NCI-H226 (cell line): ENCODE measurements at places on chromosomes 5 and 9.

- peak; percentile 69 for DNase-seq
These were observed 51.8 kb upstream of the CTNNAL1 start for GRCh38 chr9:109064963-109065702.

GRCh38 chr9:129583308-129584038 lies 37.4 kb downstream of the C9orf50 start:
- no peak for DNase-seq

GRCh38 chr5:158874343-158874742 lies 225.4 kb downstream of the EBF1 start:
- DNase-seq: no peak

- DNase-seq: no peak
These were observed 118.3 kb upstream of the SNX2 start for GRCh38 chr5:122656577-122656976.

GRCh38 chr9:121344184-121344583 lies 25.9 kb downstream of the STOM start:
- no peak for DNase-seq

- DNase-seq: no peak
These were observed 398.2 kb downstream of the SLCO4C1 start for GRCh38 chr5:101897914-101898313.

GRCh38 chr9:21729648-21730047 lies 72.8 kb upstream of the MTAP start:
- DNase-seq: no peak

DNA sequence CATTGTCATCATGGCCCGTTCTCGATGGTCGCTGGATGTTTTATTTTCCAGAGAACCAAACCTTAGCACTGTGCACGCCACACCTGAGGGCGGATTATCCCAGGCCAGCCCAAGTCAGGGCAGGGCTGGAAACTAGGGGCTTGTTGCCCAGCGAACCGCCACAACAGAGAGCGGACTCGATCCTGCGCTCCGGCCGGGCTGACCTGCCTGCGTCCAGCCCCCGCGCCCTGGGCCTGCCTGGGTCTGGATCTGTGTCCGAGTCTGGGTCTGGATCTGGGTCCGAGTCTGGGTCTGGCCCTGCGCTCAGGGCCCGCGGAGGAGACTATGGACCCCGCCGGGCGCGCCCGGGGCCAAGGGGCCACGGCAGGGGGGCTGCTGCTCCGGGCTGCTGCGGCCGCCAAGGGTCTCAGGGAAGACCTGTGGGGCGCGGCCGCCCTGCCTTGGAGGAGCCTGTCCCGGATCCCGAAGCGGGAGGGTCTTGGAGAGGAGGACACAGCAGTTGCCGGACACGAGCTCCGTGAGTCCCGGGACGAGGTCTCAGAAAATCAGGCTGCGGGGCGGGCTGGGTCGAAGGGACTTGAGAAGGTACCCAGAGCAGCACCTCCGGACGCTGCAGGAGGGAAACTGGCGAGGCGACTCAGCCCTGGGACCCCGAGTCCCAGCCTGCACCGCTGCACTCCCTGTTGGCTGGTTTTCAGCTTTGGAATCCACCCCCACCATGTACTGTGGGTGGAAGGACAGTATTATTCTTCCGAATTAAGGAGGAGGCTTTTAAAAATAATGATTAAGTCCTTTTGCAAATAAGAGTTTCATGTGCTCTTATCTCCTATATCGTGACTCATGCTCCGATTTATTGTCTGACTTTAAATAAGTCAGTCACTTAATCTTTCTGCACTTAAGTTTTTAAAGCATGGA lies at the start of gene ANKDD1B:
TSS of gene ANKDD1B (plus strand) at position 143 of the 915 bp plus-strand sequence. CDS start at position 325, 182 bp downstream.
- DNase-seq: no peak

DNA sequence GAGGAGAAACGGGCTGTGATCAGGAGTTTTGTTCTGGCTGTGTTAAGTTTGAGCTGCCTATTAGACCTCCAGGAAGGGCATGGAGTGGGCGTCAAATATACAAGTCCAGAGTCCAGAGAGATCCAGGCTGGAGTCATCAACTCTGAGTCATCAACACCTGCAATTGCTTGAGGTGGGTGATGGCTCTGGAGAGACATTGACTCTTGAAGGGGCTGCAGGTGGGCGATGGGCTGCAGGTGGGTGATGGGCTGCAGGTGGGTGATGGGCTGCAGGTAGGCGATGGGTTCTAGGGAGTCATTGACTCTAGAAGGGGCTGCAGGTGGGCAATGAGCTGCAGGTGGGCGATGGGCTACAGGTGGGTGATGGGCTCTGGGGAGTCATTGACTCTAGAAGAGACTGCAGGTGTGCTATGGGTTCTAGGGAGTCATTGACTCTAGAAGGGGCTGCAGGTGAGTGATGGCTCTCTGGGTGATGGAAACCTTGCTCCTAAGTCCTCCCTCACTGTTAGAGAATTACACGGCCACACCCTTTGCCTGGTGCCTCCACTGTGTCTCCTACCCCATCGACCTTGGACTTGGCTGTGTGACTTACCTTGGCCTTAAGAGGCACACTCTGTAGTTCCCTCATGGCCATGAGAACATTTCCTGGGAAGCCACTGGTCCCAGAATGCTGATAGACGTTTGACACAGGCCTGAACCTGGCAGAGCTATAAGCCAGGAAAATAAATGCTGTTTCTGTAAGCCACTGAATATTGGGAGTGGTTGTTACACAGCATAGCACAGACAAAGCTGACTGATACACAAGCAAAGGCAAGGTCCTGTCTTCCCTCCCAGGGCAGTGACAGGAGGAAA lies 10.4 kb upstream of the FIBCD1 start:
- no peak for DNase-seq

DNA sequence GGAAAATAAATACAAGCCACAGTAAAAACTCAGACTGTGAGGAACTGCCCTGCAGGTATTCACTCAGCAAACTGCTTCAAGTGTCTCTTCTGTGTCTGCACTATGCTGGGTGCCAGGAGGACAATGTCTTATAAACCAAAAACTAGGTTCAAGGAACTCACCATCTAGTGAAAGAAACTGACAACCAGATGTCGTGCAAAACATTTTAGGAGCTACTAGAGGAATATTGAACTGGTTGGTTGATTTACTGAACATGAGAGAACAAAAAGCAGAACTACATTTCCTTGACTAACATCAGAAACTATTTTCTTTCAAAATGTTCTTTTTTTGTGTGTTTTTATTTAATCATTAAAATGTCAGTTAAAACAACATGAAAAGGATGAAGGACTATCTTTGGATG lies 35.2 kb downstream of the ZNF366 start:
- DNase-seq: no peak

DNA sequence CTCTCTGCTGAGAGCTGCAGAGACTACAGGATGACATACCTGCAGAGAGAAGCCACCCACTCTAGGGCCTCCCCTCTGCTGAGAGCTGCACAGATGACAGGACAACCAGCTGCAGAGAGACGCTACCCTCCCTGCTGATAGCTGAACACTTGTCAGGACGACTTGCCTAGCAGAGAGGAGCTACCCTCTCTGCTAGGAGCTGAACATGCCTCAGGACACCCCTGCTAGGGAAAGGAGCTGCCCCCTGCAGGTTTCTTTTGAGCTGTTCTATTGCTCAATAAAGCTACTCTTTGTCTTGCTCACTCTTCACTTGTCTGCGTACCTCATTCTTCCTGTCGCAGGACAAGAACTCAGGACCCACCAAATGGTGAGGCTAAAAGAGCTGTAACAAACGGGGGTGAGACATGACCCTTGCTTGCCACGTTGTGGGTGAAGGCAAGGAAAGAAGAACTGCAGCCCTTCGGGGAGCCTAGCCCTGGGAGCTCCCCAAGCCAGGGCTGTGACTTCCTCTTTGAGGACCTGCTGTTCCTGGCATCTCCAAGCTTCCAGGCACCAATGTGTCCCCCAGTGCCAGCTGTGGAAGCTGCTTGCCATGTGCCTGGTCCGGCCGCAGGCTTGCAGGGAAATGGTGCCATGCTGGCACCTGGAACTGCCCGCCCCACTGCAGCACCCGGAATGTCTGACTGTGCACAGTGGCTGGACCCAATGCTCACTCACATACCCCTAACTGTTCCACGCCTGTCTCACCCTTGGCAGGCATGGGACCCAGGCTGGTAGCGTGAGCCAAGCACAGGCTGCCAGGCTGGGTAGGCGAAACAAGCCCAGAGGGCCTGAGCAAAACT lies 5.1 kb upstream of the TESK1 start:
- DNase-seq: no peak

DNA sequence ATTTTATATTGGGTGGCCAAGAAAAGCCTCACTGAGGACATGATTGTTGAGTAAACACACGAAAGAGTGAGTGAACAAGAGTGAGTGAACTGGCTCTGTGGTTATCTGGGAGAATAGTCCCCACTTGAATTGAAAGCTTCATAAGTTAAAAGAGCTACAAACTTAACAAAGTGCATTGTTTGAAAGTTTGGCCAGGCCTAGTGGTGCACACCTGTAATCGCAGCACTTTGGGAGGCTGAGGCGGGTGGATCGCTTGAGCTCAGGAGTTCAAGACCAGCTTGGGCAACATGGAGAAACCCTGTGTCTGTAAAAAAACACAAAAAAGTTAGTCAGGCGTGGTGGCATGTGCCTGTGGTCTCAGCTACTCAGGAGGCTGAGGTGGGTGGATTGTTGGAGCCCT lies 26.9 kb downstream of the SMC2 start:
- DNase-seq: no peak

- DNase-seq: no peak
These were observed 16.6 kb downstream of the ZNF131 start for GRCh38 chr5:43137326-43137725.

DNA sequence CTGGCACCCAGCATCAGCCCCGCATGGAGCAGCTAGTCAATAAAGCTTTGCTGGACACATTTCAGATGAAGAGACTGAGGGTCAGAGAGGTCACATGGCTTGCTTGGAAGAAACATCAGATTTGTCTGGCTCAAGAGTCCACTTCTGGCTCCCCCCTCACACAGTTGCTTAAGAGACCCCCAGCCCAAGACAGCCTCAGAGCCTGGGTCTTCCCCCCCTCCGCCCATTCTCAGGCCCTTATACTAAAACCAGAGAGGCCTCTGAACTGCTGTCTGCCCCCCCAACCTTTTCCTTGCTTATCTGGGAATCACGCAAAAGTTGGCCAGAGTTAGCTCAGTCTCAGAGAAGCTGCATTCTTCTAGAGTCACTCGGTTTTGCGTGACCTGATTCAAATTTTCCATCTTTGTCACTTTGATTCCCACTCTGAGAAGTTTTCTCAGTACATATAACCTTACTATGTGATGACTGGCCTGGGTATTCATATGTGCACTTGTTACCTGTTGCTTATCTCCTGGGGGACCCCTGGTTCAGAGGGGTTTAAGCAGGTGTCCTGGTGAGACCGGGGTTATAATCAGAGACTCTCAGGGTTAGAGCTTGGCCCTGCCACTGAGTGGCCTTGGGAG lies 145.4 kb upstream of the IER5L start:
- no peak for DNase-seq

DNA sequence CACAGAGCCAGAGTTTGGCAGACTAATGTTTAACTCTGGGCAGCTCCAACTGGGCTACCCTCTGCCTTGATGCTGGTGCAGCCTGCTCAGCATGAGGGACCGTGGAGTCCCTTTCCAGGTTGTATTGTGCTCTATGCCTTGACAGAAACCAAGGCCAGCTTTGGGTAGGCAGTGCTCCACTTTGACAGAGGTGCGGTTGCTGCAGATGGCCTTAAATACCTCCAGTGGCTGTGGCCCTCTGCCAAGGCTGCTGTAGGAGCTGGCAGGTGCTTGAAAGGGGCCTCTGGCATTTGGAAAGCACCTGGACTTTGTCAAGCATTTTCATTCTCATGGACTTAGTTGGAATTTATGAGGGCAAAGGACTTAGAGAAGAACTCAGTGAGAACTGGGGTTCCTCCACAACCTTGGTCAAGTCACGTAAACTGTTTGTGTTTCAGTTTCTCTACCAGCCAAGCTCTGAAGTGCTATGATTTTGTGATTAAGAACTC lies 249.7 kb upstream of the ZNF462 start:
- DNase-seq: no peak

DNA sequence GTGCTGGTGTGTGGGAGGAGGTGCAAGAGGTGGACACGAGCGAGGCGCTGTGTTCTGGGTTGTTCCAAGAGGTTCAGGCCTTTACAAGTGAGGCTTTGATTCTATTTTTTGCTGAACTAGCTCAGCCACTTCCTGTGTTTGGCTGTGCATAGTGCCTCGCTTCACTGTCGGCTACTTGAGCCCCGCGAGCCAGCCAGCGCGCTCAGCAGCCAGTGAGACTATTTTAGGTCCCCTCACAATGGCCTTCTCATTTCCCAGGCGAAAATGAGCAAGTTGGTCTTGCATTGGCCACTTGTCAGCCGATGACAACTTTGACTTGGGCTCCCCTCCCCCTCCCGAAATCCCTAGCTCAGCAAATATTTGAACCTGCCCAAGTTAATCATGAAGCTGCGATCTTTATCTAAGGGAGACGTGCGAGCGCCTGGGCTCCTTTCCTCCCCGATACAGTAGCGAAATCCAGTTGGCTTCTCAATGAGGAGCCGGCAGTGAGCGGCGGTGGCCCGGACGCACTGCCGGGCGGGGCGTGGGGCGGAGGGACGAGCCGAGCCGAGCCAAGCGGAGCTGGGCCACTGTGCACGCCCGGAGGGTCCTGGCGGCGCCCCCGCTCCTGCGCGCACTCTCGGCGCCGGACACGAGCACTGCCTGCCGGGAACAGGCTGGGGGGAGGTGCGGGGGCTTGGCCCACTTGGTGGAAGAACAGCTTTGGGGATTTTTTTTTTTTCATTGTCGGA lies 72.6 kb downstream of the PIK3R1 start:
- DNase-seq: no peak

- peak; percentile 83 for DNase-seq
These were observed 115.1 kb upstream of the CCDC152 start for GRCh38 chr5:42641336-42642005.

DNA sequence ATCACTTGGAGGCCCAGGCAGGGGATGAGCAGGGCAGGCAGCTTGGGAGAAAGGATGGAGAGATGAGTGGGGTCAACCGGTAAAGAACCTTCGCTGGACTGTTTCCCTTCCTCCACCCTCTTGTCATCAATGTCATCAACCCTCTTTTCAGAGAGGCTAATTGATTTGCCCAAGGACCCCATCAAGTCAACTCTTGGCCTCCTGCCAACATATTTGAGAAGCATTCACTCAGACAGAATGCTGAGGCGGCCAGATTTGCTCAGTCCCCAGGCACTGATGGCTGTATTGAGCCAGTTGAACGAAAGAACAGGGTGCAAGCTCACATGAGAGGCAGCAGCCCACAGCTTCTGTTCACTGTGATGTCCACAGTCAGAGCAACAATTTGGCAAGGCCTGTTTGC lies 193.5 kb downstream of the RFK start:
- DNase-seq: no peak
